HS-27A (cell line): ENCODE measurements at places on chromosomes 6 and 20.

DNA sequence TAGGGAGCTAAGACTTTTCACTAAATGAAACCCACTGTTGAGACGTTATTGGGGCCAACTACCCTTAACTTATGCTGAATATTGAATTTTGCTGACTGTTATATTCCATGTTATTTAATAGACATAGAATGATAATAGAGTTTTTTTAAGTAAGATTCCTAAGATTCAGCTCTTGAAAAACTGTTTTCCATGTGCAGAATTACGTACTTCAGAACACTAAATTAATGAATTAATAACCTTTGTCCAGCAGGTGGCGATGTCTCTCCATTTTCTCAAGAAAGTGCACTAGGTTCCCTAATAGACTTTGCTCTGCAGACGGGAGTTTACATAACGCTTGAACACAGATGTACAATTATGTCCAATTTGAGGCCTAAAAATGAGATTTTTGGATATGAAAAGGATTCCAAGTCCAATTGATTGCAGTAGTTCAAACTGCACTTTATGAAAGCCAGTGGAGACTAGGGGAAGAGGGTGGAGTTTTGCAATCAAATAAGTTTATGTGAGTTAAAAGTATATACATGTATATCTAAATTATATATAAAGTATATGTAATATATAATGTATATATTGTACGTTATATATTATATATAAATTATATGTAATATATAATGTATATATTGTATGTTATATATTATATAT is 282.1 kb downstream of the UST start:
- peak; percentile 84 for DNase-seq

- no peak for DNase-seq
Measured at GRCh38 chr6:12567682-12568081, 148.9 kb upstream of the PHACTR1 start.

GRCh38 chr20:45361793-45362192 is 1.2 kb upstream of the SYS1 start:
- DNase-seq, result no peak

GRCh38 chr6:167130008-167130677 is 7.2 kb downstream of the CCR6 start:
- DNase-seq, result no peak

DNA sequence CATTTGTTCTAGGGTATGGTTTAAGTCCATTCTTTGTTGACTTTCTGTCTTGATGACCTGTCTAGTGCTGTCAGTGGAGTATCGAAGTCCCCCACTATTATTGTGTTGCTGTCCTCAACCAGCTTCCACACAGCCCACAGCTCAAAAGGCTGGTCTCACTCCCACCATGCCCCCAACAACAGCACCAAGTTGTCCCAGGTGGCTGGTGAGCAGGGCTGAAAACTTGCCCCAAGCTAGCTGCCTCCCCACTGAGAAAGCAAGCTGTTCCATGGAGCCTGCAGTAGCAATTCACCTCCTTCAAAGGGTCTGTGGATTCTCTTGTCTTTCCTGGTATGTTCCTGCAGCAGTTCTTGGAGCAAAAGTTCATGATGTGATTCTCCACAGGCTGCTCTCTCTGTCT is 221.0 kb downstream of the SYNDIG1 start:
- DNase-seq, result no peak

GRCh38 chr20:48287021-48287494 is 501.8 kb upstream of the SULF2 start:
- no peak for DNase-seq

DNA sequence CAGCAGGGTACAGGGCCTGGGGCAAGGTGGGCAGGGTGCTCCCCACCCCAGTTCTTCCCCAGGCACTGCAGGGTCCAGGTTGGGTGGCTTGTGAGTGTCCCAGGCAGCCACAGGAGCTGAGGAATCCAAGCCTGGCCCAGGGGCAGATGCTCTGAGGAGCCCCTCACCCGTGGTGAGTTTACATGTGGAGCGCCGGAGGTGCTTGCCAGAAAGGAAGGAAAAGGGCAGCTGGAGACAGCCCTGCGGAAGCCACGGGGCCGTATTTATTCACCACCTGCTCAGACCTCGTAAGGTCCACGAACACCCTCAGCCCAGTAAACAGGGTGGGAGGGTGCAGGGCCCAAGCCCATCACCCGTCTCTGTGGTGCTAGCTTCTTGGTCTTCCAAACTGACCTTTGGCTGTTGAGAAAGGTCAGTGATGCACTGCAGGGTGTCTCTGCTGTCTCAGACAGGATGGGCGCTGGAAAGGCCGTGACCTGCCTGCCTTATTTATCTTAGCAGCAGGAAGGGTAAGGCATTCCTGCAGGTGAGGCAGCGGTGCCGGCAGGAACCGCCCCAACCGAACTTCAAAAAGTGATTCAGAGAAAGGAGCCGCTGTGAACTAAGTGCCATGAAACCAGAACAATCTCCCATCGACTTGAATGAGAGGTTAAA is 4.0 kb upstream of the FRMD1 start:
- DNase-seq, result no peak

DNA sequence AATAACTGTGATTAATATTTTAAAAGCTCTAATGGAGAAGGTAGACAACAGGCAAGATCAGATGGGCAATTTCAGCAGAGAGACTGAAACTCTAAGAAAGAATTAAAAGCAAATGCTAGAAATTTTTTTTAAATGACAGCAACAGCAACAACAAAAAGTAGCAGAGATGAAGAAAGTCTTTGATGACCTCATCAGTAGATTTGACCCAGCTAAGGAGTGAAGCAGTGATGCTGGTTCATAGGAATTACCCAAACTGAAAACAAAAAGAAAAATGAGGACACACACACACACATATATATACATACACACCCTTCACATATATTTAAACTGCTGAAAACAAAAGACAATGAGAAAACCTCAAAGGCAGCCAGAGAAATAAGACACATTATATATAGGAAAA is 197.6 kb upstream of the ARID1B start:
- no peak for DNase-seq

DNA sequence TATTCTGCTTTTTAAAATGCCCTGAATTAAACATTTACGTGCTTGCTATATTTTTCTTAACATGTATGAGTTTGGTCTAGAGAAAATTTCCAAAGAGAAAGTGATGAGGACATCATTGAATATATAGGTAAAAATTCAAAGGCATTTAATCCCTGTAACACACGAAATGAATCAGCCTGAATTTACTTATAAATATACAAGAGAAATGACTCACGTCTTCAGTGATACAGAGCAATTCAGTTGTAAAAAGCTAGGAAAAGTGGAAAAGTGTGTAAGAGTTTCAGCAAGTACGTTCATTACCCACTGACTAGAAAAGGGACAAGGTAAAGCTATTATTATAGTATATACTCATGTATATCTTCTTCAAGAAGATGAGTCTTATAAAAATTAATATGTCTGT is 124.8 kb downstream of the HIVEP1 start:
- no peak for DNase-seq

DNA sequence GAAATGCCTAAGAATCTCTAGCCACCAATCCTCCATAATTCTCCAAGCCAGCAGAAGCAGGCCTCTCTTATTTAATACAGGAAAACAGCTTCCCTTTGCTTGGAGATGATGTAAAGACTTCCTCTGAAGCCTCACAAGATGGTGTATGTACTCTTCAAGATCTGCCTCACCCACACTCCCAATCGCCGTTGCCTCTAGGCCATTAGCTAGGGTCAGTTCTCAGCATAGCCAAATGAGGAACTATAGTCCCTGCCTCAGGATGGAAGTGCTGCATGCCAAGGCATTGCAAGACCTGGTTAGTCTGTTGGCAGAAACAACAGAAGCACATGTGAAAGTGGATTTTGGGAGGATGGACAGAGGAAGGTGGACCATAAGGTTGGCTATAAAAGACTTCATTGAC is 139.1 kb downstream of the SCML4 start:
- no peak for DNase-seq

GRCh38 chr6:3412779-3413500 is 43.9 kb downstream of the SLC22A23 start:
- DNase-seq, result no peak

DNA sequence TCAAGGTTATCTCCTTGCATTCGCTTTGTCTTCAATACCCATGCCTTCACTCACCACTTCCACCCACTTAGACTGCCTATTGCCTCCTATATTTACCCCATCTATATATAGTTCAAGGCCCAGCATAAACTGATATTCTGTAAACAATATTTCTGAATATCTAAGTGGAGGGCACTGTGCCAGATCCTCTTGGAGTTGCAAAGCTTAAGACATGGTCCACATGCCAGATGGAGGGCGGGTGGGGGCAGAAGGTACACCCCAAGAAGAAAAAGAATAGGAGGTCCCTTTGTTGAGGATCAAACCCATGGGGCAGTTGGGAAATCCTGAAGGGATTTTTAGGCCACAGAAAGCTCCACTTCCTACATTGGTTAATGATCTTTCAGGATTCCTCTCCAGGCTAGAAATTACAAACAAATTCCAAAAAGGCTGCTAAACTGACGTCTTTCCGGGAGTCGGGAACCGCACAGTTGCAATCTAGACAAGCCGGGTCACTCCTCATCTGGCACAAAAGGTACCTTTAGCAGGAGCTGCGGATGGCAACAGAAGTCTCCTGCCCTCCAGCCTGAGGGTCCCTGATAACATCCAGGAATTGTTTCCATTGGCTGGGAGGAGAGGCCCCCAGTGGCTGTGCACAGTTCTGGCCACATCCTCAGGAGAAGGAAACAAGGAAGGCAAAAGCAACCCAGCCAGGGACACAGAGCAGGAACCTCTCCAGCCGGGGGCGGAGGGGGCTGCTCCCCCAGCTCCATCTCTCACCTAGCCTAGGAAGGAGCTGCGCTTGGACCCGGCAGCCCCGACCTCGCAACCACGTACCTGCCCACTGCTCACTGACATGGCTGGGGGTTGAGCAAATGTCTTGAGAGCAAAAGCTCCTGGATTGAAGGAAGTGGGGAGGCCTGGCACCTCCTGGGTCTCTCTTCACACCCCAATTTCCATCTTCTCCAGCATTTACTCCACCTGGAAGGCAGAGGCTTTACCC is 5.9 kb upstream of the LPIN3 start:
- no peak for DNase-seq

DNA sequence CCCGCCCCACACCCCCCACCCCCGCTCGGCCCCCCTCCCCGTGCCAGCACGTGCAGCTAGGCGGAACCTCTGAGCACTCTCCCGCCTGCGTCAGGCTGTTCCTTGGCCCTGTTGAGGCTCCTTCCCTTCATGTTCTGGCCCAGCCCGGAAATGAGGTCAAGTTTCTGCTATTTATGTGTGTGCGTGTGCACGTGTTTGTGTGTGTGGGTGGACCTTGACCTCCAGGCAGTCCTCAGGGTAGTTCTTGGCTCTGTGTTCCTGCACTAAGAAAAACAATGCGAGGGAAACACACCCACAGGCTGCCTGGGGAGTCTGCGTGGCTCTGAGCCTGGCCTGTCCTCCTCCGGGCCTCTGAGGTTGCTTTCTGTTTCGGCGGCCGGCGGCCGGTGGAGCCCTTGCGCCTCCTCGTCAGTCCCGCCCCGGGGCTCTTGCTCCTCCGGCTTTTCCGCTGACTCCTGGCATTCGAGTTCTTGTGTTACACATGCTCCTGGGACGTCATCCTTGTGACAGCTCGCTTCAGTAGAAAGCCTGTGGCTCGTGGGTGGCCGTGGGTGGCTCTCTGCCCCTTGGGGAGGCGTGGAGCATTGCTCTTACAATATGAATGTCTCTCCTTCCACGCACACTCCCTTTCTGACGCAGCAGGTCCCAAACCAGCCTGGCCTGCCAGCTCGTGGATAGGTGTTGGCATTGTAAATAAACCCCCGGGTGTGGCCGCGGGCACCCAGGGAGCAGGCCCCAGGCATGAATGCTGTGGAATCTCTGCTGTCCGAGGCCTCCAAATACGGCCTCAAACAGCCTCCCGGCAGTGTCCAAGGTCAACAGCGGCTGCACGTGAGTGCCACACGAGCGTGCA is 10.0 kb downstream of the SLCO4A1 start:
- DNase-seq, result peak; percentile 75

DNA sequence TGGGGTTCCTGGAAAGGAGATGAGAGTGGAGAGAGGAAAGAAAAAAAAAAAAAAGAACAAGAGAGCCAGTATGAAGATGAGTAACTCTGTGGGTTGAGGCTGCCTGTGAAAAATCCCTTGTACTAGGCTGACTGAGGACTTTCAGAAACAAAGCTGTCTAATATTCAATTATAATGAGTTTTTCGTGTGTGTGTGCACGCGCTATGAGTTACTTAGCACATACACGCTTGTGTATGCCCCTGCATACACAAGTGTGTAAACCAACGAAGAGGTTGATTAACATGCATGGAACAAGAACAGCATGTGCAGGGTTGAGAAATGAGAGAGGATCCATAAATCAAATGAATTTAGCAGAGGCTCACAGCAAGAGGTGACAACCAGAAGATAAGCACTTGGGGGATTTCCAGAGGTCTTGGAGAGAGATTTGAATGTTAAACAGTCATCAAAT is 4.8 kb upstream of the RBPJL start:
- DNase-seq, result no peak

DNA sequence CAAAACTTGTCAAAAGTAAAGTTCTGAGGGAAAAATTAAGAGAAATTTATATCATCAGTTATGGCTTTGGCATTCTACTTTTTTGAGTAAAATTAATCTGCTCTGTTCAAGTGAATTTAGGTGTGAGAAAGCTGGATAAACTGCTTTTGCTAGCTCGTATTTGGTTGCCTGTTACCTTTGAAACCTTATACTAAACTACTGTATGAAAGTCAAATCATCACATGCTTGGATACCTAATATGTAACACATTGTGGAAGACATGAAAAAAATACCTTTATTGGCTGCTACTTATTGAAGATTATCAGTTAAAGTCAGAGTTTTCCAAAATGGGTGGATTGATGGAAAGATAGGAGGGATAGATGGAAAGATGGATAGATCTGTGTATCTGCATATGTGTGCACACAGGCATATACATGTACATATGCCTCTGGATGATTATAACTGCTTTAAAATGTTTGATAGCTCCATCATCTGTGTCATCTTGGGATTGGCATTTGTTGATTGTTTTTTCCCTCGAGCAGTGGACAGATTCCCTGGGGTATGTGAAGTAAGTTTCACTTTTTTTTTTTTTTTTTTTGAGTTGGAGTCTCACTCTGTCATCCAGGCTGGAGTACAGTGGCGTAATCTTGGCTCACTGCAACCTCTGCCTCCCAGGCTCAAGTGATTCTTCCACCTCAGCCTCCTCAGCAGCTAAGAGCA is 24.3 kb downstream of the SCAF8 start:
- no peak for DNase-seq

DNA sequence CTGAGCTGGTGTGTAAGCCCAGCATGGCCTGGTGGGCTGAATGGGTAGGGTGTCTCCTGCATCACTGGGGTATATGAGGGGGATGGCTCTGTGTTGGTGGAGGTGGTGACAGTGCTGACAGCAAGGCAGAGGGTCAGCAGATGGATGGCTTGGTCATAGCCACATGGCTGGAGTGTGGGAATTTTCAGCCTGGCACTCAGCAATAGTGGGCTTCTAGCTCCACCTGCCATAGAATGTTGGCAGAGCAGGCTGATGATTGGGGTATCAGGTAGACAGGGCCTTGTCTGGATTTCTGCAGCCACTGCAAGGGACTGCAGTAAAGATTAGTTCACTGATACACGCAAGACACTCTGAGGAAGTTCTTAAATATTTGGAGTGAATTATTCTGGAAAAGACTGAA is 137.5 kb upstream of the BACH2 start:
- DNase-seq, result no peak

GRCh38 chr6:12189150-12189549 is 101.0 kb upstream of the EDN1 start:
- DNase-seq, result no peak
